ENCODE measurements at places on chromosomes 5 and 9.

DNA sequence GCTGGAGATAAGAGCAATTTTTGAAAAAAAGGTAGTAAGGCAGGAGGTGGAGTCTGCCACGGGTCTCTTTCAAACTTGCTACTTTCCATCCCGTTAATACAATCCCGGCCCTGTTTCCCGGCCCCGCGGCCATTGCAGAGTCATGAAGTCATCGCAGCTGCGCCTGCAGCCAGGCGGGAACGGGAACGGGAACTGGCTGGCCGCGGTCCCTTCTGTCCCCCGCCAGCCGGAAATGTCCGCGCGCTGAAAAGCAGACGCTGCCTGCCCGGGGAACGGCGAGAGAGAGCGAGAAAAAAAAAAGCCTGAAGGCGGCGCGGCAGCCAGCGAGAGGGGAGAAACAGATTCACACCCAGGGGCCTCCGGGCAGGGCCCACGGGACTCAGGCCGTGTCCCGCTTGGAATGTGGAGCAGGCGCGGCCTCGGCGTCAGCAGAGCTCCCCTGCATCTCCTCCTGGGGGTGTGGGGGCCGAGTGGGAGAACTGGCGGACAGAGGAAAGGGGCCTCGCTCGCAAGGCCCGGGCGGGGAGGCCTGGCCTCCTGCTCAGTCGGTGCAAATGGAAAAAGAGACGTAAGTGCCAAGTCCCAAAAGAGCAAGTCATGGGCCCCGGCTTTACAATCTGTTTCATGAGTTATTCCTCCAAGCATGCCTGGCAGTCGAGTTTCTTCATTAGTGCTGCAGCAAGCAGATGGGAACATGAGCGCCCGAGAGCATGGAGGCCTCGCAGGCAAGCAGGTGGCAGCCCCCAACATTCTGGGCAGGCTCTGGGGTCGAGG lies 201.2 kb upstream of the GAS1 start:
- DNase-seq = no peak

GRCh38 chr9:121652021-121652837 lies 795 bp downstream of the DAB2IP start:
- no peak for DNase-seq

GRCh38 chr5:111072949-111073682 lies 1.6 kb downstream of the TSLP start:
- DNase-seq = peak; percentile 50

- no peak for DNase-seq
Measured at GRCh38 chr5:128493657-128494329, 44.3 kb downstream of the FBN2 start.

- no peak for DNase-seq
Measured at GRCh38 chr5:39896706-39897105, 471.9 kb upstream of the DAB2 start.

GRCh38 chr5:136047858-136048257 lies 19.1 kb downstream of the TGFBI start:
- no peak for DNase-seq

- no peak for DNase-seq
Measured at GRCh38 chr9:136565086-136565714, 19.4 kb upstream of the NOTCH1 start.

- no peak for DNase-seq
Measured at GRCh38 chr9:136297016-136297691, 6.7 kb downstream of the CCDC187 start.

GRCh38 chr5:154523104-154523503 lies 45.1 kb upstream of the HAND1 start:
- DNase-seq = no peak

- DNase-seq = no peak
Measured at GRCh38 chr9:4927701-4928100, 57.4 kb upstream of the JAK2 start.
